ENCODE measurements at places on chromosomes 3 and 15.

GRCh38 chr15:71386448-71387236 lies 271.4 kb downstream of the THSD4 start:
- DNase-seq = peak; percentile 8

DNA sequence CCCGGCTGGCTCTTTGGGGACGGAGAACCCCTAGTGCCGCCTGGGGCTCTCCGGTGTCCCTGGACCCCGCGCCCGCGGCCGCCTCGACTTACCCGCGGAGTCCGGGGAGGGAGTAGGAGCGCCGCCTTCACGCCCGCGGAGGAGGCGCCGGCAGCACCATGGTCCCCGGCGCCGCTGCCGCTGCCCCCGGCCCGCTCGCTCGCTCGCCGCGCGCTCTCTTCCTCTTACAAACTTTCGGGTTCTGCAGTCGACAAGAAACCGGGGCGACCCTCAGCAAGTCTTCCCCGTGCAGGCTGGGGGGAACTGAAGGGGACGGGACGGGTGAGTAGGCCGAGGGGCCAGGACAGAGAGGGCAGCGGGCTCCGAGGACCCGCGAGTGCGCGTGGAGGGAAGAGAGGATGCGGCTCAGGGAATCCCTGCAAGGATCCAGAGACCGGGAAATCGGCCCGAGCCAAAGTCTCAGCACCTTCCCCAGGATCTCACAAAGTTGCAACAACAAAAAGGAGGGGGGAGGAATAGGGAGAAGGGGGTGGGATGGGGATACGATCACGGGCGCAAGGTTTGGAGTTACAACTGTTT lies 2.0 kb downstream of the FOXP1 start:
- no peak for DNase-seq

GRCh38 chr15:56286213-56286612 lies 42.5 kb upstream of the RFX7 start:
- DNase-seq = no peak

- peak; percentile 94 for DNase-seq
These were observed 972.0 kb downstream of the TUSC7 start for GRCh38 chr3:117681619-117682018.

Measured in astrocyte (in vitro differentiated cells and primary cell).